ENCODE measurements at places on chromosomes 4 and X.

GRCh38 chrX:112527903-112528302, 151.8 kb downstream of the LHFPL1 start:
- no peak for DNase-seq

DNA sequence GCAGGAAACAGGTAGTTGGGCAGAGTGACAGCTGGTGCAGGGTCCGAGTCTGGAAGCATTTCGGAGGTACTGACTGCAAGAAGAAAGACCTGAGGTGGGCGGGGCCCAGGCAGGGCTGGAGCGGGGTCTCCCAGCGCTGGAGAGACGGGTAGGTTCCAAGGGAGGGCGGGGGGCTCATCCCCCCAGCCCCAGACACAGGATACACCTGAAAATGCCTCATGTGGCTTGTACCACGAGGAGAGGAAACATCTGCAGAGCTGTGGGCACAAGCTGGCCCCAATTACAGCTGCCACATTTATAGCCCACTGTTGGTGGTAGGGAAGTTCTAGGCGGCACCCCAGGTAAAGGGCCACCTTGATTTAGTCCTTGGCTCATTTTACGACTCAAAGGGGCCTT, 38.0 kb downstream of the ELF4 start:
- no peak for DNase-seq

- peak; percentile 48 for DNase-seq
These were observed 102.4 kb downstream of the CLNK start for GRCh38 chr4:10582059-10582686.

- DNase-seq = no peak
These were observed 201.7 kb downstream of the TBCK start for GRCh38 chr4:106114270-106114669.

DNA sequence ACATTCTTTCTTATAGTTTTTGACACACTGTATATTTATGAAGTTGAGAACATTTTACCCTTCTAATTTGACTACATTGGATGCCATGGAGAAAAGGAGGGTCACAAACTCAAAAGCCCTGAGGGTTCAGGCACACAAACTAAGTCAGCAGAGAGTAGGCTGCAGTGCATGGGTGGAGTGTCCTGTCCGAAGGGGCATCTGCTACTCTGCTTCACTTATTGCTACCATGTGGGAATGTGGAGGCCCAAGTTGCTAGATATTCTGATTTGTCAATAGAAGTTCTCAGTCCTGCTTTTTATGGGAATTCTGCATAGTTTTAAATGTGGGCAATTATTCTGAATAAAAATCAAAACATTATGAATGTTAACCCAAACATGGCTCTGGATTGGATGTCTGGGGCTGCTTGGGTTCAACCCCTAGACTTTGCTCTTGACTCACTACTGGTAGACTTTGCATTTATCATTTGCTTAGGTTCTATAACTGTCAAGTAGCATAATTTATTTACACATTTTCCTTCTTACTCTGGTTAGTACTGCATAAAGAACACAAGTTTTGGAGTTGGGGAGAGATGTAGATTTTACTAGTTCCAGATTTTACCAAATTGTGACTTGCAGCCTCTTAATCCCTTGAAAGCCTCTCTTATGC, 255.1 kb downstream of the SPRY1 start:
- no peak for DNase-seq

DNA sequence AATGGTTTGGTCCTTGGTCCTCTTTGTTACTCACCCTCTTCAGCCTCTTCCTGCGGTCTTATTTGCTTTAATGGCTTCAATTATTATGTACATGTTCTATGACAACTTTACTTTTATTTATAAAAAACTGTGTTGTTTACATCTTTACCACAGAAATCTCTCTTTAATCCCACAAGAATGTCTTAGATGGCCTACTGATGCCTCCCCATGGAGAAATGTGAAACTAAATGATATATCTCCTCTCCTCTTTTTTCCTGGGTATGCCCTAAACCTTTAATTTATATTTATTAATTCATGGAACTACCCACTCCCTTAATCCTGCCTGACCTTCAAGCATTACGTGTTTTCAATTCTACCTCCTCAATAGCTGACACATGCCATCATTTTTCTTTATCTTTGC, 573.2 kb downstream of the CENPC start:
- DNase-seq = no peak

GRCh38 chr4:82034878-82035277, 338.9 kb downstream of the HNRNPD start:
- no peak for DNase-seq

DNA sequence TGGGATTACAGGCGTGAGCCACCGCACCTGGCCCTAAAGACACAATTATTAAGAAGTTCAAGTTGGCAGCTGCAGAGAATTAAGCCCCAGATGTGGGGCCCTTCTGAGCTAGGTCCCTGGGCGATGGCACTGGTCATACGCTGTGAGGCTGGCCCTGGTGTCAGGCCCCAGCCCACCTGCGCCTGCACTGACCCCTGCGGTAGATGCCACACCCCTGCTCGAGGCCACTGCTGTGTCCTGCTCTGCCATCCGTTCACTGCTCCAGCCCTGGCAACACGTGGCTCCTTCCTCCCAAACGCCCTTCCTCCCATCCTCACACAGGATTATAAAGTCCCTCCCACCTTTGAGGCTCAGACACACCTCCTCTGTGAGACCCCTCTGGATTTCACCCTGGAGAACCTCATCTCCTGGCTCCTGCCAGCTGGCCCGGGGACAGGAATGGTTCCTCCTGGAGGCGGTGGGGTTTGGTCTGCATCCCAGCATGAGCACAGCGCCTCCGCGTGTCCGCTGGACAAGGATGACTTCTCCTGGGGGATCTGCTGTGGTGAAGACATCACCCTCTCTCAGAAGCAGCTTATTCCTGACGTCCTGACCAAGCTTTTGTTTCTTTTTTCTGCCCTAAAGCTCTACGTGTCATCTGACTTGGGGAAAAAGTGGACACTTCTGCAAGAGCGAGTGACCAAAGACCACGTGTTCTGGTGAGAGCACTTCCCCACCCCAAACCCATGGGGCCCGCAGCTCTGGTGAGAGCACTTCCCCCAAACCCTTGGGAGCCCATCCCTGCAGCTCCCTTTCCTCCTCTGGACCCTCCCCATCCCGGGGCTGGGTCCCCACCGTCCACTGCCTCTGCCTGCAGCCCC, 219.0 kb upstream of the PSAPL1 start:
- no peak for DNase-seq

DNA sequence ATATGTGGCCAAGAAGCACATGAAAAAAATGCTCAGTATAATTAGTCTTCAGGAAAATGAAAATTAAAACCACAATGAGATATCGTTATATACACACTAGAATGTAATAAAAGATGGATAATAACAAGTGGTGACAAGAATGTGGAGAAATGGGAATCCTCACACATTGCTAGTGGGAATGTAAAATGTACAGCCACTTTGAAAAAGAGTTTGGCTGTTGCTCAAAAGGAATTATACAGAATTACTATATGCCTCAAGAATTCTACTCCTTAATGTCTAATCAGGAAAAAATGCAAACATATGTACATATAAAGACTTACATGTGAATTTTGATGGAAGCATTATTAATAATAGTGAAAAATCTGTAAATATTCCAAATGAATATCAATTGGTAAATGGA, 102.2 kb downstream of the SPCS3 start:
- DNase-seq = no peak

GRCh38 chrX:150429594-150429993, 66.5 kb downstream of the MAMLD1 start:
- DNase-seq = no peak

GRCh38 chr4:152448038-152448707, 87.7 kb downstream of the FBXW7 start:
- DNase-seq = no peak

DNA sequence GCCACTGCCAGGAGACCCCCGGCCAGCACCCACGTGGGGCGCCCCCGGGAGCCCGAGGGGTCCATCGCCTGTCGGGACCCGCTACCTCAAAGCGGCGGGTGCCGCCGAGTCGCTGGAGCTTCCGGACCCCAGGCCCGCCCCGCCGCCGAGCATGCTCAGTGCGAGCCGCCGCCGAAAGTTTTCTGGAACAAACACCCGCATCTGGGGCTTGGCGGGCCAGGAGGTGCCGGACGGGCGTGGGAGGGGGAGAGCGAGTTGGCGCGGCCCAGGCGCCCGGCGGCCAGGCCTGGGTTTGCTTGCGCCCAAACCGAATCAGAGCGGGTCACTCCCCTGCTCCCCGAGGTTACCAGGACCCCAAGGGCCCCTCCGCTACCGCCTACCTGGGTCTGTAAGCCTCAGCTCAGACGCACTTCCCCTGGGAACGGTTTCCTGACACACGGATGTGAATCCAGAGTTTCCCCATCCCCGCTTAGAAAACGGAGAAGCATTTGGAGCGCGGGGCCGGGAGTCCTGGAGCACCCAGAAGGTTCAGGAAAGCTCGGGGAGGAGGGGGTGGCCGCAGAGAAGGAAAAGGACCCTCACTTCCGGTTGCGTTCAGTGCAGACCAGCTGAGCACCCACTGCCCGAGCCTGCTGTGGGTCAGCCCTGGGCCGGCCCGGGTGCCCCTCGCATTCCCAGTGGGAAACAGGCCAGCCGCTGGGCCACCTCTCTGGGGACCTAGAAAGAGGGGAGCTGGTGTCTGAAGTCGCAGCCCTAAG, at the start of gene EVC2:
Gene EVC2, minus strand, starts transcription at position 111 of the 758 bp plus-strand sequence. Its CDS starts 46 bp downstream, at position 65.
- peak; percentile 65 for DNase-seq

- DNase-seq = no peak
These were observed 230.6 kb upstream of the PSAPL1 start for GRCh38 chr4:7665321-7665720.

- DNase-seq = no peak
These were observed 611.0 kb downstream of the NLGN4X start for GRCh38 chrX:5617666-5618065.

DNA sequence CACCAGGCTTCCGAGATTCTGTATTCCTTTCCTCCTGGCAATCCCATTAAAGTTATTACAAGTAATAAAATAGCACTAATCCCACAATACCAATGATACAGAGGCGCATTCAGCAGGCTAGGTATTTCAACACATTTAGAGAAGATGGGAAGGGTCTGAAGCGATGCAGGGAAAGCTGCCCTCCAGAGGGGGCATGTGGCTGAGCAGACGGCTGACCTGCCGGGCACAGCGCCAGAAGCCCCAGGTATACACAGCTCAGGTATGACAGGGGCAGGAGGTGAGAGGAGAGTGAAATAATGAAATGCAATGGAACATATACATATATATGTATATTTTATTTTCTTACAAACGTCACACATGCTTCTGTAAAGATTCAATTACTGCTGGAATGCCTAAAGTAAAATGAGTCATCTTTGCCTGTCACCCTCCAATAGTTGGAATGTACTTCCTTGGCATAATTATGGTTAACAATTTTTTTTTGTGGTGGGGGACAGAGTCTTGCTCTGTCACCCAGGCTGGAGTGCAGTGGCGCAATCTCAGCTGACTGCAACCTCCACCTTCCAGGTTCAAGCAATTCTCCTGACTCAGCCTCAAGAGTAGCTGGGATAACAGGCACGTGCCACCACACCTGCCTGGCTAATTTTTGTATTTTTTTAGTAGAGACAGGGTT, 21.3 kb upstream of the CDKN2AIP start:
- no peak for DNase-seq

- no peak for DNase-seq
These were observed 181.8 kb downstream of the PTTG2 start for GRCh38 chr4:38141808-38142500.

DNA sequence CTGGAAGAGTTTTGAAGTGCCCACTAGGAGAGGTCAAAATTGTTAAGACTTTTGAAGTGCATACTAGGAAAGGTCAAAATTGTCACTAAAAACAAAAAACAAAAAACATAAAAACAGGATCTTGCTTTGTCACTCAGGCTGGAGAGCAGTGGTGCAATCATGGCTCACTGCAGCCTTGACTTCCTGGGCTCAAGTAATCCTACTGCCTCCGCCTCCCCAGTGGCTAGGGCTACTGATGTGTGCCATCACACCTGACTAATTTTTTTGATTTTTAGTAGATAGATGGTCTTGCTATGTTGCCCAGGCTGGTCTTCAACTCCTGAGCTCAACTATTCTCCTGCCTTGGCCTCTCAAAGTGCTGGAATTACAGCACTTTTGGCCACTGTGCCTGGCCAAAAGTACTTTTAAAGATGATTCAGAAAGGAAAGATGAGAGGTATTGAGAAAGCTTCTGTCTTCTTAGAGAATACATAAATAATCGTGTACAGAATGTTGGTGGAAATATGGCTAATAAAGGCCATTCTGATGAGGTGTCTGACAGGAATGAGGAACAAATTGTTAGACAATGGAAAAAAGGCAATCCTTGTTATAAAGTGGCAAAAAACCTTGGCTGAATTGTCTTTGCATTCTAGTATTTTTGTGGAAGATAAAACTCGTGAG, 43.3 kb upstream of the STX18 start:
- DNase-seq = no peak

DNA sequence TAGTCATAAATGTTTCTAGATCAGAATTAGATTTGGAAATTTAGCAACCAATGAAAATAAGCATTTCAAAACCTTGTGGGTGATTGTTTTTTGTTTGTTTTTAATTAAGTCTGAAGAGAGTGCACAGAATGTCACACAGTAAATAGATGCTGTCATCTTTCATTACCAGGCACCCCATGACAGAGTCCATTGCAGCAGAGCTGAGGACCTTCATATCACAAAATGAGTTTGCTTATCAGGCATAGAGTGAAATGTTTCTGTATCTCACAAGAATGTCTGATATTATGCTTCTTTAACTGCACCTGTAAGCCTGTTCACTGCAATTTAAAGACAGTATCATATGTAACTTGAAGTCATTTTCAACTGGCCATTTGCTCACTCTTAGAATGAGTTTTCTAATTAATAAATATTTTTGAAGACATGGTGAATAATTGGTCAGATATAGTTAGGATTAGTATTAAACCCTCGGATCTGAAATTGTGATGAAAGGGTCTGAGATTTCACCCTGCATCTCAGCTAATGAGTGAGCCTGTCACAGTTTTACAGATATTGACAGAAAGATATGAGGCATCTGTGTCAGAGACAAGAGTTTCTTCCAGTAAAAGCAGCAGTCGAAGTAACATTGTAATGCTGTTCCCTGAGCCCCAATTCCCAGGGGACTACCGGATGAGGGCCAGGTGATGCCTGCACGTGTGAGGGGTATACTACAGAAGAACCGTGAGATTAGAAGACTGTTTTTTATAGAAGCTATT, 416.4 kb downstream of the CCSER1 start:
- no peak for DNase-seq

All from glutamatergic neuron (in vitro differentiated cells).